ENCODE measurements at places on chromosomes 5 and 9.

DNA sequence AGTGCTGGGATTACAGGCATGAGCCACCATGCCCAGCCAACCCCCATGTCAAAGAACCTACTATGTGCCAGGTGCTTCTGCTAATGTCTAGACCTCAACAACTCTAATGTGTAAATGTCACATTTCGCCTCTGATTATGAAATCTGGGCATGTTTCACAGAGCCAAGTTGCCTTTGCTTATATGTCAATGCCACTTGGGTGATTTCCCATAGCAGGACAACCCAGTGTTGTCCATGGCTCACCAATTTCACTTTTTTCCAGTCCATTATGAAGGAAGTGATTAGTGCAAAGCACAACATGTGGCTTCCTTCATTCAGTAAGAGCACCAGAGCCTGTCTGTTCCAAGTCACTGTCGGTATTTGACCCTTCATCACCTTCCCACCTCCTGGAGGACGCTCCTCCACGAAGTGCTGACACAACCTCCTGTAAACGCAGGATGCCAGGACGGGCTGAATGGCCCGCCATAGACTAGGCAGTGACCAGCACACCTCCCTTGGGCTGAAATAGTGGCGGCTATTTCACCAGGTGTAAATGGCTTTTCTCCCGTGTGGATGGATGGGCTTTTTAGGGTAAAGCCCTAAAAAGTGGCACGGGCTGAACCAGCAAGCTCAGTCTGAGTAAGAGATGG lies 962 bp upstream of the PKN3 start:
- DNase-seq, result no peak

DNA sequence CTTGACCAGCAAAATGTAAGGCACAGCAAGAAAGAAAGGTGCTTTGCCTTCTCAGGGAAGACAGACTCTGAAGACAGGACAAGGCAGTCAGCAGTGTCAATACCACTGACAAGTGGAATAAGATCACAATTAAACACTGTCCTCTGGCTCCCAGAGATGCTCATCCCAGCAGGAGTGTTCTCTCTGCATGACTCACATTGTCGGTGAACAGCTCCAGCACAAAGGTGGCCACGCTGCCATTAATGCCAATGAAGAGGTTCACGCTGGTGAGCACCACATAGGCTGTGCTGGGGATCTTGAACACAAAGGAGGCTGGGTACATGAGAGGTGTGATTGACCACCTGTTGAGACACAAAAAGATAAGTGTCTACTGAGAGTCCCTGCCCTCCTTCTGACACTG lies 31.9 kb downstream of the NIPSNAP3B start:
- no peak for DNase-seq

GRCh38 chr5:17907094-17907493 lies 272.8 kb downstream of the TAF11L14 start:
- DNase-seq, result no peak

- DNase-seq, result no peak
These were observed 2068.7 kb downstream of the MAT2B start for GRCh38 chr5:165574100-165574499.

- no peak for DNase-seq
These were observed 59.5 kb downstream of the CDC42SE2 start for GRCh38 chr5:131323378-131323777.

- no peak for DNase-seq
These were observed 64.5 kb downstream of the C9orf152 start for GRCh38 chr9:110143485-110143884.

DNA sequence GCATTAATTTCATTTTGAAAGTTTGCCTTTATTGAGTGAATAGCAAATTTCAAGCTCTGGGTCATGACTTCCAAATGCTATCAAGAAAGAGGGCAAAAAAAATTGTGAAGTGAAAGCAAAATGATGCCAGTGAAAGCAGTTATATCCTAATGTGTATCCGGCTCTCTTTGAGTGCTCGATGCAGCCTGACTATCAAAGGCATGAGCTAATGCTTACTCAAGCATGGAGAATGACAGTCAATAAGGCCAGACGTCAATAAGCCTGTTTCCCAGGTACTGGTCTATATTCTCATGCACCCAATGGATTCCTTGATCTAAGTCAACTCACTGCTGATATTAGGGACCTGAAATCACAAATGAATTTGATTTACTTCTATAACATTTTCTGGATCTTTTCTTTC lies 435.5 kb downstream of the CAAP1 start:
- no peak for DNase-seq

DNA sequence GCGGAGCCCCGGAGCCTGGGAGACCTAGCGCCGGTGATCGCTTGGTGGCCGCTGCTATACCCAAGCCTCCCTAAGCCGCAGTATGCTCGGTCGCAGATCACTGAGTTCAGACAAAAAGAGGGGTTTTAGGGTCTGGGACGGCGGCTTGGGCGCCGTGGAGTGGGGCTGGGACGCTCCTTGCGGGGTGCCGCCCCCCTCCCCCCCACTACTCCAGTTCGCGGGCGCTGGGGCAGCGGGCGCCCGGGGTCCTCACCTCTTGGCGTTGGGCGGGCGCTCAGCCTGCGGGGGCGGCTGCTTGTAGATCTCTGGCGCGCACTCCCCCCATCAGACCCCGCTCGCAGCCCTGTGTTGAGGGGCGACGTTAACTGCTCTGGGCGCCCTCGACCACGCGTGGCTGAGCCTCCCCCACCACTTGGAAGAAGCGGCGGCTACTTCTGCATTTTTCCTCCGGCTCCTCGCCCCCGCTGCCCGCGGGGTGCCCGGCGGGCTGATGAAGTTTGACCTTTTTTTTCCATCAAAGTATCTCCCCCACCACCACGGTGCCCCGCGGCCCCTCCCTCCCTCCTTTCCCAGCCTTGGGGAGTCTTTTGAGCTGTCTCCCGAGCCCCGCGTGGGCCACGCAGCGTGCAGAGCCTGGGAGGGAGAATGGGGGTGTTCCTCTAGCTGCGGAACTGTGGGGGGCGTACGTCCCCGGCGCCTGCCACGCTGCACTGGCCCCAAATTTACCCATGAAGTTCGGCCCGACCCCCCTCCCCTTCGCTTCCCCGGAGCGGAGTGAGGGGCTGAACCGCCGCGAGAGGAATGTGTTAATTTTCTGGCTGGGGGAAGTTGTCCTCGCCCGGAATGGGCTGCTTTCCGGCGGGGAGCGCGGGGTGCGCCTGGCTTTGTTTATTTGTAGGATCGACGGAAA lies 1.2 kb downstream of the CXXC5 start:
- no peak for DNase-seq

DNA sequence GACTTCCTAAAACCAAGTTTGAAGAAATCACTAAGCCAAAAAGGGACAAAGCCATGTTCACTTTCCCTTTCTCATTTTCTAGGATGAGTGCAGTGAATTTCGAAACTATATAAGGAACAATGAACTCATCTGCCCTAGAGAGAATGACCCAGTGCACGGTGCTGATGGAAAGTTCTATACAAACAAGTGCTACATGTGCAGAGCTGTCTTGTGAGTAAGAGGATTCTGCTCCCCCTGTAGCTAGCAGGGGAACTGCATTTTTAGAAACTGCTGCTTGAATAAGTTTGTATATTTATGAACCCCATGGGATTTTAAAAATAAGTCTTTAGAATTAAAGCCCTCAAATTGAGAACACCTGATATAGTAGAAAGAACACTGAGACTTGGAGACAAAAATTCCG lies 42.7 kb upstream of the SPINK14 start:
- DNase-seq, result no peak

- DNase-seq, result no peak
These were observed 370 bp upstream of the CDH6 start for GRCh38 chr5:31193116-31193515.

GRCh38 chr5:178895615-178896571 lies at the start of gene ZFP2:
TSS of gene ZFP2 (plus strand) at chr5:178895913. CDS start at chr5:178931314, 35,401 bp downstream.
- DNase-seq, result peak; percentile 3

GRCh38 chr5:146967646-146968045 lies 89.1 kb upstream of the PPP2R2B start:
- no peak for DNase-seq

GRCh38 chr5:134114886-134115805 lies 665 bp downstream of the TCF7 start:
- peak; percentile 59 for DNase-seq

DNA sequence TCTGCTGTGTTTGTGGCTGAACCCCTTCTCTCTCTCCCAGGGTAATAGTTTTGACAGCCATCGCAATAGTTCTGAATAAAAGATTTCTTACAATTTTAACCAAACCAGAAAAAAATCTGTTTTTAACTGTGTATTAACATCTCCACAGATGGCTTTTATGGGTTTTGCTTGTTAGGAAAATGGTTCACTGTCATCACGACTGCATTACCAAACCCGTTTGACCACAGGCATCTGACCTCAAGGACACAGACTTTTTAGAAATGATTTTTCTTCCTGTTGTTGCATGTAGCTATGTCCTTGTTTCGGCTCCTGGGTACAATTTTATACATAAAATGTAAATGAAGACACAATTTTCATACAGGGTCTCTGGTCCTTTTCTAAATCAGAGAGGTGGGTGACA lies 316.1 kb downstream of the IRX1 start:
- no peak for DNase-seq

DNA sequence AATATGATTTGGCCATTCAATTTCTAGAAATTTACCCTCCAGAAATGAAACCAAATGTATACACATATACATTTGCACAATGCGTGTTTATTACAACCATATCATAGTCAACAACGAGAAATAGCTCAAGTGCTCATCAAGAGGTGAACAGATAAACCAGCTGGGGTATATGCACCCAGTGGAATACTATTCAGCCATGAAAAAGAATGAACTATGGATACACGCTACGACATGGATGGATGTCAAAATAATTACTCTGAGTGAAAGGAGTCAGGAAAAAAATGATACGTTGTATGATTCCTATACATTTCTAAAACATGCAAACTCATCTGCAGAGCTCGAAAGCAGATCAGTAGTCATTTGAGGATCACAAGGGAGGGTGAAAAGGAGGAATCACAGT lies 441.5 kb upstream of the ADAMTS16 start:
- no peak for DNase-seq

GRCh38 chr5:72516916-72517315 lies 9.7 kb upstream of the ZNF366 start:
- no peak for DNase-seq

DNA sequence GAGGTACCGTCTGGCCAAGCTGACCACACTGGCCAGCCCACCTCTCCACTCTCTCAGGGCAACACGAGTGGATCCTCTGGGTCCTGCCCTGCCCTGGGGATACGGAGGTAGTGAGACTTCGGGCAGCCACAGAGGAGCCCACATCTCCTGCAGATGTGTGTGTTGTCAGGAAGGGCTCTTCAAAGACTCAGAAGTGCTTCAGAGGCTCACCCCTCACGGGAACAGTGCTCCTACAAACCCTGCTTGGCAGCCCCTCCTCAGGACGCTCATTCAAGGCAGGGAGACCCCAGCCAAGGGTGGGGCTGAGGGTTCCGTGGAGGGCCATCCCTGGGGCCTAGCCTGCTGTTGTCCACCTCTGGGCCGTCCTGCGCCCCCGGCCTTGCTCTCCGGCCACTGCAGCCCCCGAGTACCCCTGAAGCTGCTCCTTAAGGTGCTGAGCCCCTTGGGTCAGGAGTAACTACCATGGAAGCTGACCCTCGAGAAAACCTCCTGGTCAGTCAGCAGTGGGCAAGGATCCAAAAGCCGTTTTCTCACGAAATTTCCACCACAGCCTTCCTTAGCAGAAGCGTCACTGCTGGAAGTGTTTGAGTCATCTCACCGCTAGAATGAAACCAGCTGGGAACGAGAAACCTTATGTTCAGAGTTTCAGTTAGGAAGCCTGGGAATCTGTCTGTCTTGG lies 23.2 kb upstream of the LRRC14B start:
- DNase-seq, result no peak

GRCh38 chr9:13628526-13628925 lies 349.0 kb upstream of the MPDZ start:
- DNase-seq, result no peak

- no peak for DNase-seq
These were observed 64.6 kb downstream of the ADAMTS12 start for GRCh38 chr5:33827018-33827707.

DNA sequence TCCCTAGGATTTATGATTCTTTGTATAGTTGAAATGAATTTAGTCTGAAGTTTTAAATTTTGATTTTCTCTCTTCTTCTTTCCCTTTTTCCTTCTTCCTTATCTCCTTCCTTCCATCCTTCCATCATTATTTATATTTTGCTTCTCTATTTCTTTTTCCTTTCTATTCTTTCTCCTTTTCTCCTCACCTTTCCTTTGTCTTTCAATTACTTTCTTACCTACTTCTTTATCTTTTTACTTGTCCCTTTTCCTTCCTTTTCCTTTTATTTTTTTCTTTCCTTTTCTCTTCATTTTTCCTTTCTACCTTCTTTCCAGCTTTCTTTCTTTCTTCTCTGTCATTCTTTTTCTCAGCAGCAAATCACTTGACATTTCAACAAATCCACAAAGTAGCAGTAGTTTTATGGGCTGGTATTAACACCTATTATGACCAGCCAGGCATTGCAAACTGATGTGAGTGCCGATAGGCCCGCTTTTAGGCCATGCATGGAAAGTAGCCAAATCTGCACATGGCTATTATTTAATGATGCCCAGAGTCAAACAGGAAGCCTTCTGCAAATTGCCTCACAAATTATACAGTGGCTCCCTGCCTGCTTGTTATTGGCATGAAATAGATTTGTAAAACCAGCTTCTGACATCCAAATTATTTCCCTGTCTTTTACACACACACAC lies 37.1 kb upstream of the NR3C1 start:
- DNase-seq, result no peak

DNA sequence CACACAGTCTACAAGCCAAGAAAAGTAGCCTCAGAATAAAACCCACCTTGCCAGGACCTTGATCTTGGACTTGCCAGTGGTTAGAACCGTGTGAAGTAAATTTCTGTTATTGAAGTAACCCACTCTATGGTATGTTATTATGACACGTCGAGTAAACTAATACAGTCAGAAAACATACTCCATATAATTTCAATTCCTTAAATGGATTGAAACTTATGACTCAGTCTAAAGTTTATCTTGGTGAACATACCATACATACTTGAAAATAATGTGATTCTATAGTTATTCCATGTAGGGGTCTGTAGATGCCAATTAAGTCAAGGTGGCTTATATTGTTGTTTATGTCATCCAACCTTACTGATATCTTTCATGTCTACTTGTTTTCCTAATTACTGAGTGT lies 950.7 kb downstream of the TLE4 start:
- DNase-seq, result no peak

- no peak for DNase-seq
These were observed 25.0 kb downstream of the FAM163B start for GRCh38 chr9:133584167-133584558.

DNA sequence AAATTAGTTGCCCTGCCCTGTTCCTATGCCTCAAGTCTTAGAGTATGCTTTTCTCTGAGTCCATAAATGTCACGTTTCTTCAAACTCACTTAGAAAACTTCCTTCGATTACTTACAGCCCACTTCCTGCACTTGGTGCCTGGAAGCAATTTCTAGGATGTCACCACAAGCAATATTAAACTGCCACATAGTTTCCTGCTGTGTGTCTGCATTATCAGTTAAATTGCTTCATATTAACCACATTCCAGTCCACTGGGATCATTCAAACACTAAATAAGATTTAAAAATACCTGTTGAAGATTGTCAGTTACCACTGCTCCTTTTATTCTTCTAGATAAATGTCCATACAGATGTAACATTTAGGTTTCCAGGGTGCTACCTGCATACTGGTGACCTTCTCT lies 4.1 kb downstream of the DENND1A start:
- no peak for DNase-seq
